Calu3 (cell line): ENCODE measurements at places on chromosomes 12 and 14.

GRCh38 chr12:52631264-52631663 is 12.9 kb upstream of the KRT73 start:
- no peak for DNase-seq

- DNase-seq = no peak
These were observed 22.0 kb downstream of the ITGA7 start for GRCh38 chr12:55685671-55686070.

DNA sequence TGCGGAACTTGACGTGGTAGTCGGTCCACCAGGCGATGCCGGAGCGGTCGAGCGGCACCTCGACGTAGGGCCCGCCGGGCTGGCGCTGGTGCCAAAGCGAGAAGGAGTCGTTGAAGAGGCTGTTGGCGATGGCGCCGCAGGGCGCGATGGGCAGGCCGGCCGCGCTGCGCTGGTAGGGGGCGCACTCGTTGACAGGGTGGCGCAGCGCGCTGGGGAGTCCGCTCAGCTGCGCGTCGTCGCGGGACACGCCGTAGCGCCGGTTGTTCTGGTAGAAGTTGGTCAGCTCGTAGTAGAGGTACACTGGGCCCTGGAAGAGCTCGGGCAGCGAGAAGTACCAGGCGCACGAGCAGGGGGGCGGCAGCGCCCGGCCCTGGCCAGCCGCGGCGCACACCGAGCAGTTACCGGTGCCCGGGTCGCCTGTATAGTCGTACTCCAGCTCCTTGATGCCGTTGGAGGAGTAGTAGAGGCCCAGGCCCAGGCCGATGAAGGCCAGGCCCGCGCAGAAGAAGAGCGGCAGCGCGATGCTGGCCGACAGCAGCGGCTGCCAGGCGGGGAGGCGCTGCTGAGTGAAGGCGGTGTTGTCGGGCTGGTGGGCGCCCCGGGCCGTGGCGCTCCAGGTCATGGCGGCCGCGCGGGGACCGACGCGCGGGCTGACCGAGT is 482 bp downstream of the TMEM30B start:
- peak; percentile 87 for DNase-seq

DNA sequence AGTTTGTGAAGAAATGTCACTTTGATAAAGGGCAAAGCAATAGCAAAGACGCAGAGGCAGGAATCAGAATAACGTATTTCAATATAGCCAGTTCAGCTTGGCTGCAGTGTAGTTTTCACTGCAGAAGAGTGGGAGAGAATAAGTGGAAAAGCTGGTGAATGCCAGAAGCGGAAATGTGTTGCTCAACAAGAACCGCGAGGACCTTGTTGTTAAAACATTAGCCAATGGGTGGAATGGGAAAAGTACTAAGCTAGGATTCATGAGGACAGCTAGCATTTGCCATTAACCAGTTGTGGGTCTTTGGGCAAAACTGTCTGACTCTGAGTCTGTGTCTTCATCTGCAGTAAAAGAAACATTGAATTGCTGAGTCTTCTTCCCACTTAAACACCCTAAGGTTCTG is 292.9 kb upstream of the GRIP1 start:
- no peak for DNase-seq

GRCh38 chr12:31645924-31646323 is 13.6 kb upstream of the ETFBKMT start:
- DNase-seq = no peak

DNA sequence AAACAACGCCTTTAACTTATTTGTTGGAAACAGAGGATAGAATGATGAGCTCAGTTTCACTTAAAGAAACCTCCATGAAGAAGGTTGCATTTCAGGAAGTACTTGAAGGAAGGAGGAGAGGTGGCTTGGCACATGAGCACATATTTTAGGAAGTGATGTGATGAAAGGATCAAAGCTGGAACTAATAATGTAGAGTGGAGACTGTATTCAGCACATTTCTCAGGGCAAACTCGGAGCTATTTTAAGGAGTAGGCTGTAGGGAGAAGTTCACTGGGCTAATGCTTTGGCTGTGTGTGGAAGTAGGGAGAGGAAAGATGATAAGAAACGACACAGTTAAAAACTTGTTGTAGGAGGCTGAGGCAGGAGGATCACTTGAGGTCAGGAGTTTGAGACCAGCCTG is 272.8 kb downstream of the AKAP6 start:
- no peak for DNase-seq

DNA sequence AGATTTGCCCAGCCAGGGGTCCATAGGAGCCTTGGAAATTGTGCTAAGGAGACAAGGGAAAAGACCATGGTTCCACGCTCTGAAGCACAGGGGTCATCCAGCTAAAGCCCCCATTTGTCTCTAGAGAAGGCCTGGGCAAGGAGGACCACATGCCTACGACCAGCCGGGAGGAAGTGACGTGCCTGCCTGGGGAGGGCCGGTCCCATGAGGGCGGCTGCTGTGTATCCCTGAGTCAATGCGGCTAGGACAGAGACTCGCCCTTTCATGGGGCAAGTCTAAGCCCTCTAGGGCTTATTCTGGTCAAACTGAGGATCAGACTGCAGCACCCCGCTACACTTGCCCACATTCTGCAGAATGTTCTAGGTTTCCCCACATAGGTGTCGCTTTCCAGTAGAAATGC is 20.6 kb upstream of the RIN3 start:
- no peak for DNase-seq

DNA sequence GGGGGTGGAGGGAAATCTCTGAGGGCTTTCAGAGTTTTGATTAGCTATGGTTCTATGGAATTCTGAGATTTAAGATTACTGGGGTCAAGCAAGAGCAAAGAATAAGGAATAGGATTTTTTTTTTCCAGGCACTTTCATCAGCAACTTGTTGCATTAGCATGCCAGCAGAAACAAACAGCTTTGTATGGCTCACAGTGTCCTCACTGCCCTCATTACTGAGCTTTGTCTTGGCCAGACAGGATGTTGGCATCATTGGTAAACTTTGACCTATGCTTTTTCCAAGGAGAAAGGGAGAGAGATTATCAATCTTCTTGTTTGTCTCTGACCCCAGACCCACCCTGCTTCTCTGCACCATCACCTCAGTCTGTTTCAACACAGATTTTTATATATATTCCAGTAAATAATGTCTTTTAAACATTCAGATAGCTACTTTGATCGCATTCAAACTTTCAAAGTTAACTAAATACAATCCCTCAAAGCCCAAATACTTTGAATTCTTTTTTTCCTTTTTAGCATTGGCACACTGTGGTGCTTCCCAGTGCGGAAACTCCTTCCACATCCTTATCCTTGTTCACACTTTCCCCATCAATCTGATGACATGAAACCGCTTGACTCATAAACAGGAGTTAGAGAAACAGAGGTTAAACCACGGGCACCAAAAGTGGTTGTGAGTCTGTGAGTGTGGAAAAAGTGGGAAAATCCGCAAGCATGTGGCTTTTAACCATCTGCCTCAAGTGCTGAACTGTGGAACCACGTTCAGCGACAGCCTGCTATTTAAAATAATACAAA is 282.2 kb upstream of the FAR2 start:
- DNase-seq = no peak

GRCh38 chr14:106287506-106287905 is 761.1 kb downstream of the TMEM121 start:
- DNase-seq = no peak

- no peak for DNase-seq
These were observed 38.7 kb upstream of the DUSP6 start for GRCh38 chr12:89390802-89391673.

DNA sequence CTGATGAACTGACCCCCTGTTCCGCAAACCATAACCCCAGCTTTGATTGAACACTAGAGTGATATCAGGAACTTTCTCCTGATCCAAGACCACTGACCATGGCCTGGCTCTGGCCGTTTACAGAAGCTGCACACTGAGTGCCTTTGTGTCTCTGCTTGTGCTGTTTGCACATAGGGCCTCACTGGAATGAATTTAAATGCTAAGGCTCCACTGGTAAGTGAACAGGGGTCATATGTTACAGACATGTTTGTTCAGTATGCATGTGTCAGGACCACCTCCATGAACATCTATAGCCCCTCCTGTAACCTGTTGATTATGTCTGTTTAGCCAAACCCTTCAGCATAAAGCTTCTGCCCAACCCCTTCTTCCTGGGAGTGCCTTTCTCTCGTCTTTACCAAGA is 1239.8 kb downstream of the TMEM121 start:
- no peak for DNase-seq

- DNase-seq = peak; percentile 11
These were observed at the start of gene RNU6-7 for GRCh38 chr14:32201816-32202490. TSS of gene RNU6-7 (plus strand) at chr14:32202045.

DNA sequence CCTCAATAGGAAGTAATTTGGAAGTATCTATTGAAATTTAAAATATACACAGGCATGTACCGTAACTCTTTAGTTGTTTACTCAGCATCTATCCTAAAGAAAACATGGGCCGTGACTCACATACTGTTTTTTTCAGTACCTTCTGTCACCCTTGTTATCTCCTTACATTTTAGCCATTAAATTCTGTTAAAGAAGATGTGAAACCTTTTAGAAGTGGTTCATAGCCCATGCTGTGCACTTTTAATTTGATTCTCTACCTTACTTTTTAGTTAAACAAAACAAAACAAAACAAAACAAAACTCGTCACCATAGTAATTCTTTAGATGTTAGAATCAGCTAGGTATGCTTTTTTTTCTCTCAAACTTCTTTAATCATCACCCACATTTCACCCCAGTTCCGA is 494.4 kb upstream of the RGS6 start:
- DNase-seq = no peak

GRCh38 chr14:52286661-52287649 is 19.5 kb downstream of the PTGDR start:
- DNase-seq = no peak

DNA sequence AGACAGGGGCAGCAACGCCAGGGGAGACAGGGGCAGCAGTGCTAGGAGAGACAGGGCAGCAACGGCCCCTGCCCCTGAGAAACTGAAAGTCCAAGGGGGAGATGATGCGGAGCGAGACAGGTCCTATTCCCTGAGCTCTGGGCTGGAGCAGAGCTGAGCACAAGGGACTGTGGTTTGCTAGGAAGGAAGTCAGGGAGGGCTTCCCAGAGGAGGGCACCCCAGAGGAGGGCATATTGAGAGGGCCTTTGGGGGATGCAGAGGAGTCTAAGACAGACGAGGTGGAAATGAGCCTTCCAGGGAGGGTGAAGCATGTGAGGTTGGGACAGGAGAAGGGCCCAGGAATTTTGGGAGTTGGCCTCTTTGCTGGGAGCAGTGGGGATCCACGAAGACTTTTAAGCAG is 52.1 kb upstream of the BEGAIN start:
- DNase-seq = no peak

DNA sequence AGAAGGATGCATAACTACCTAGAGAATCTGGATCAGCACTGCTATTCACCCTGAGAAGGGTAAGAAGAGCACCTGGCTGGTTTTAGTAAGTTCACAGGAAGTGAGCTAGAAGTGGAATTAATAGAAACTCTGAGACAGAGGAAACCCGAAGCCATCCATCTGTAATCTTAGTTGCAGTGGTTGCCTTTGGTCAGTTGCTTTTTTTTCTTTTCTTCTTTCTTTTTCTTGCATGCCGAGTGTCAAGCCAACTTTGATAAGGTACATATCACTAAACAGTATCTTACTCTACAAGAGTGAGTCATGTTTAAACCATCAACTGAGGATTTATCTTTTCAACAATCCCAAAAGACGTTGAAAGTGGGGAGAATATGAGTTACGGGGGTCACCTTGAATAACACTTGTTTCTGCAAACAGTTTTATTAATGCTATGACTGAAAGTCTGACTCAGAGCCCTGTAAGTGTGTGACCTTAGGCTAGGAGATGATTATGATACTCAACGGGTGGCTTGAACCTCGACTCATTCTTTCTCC is 26.7 kb downstream of the C12orf75 start:
- no peak for DNase-seq

DNA sequence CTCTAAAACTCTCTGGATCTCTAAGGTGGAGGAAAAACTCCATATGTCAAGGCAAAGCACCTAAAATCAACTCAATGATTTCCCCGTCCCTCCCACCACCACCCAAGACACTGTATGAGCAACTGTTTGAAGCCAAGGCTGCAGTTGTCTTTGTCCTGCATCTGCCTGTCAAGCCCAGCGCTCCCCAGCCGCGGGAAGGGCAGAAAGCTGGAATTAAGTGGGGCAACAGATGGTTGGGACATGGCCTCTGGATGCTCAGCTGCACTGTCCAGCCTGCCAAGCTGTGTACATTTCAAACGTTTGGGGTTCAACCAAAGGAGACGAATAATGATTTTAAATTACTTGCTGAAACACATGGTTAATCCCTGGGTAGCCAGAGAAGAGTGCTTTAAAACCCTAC is 42.2 kb upstream of the PTGR2 start:
- DNase-seq = no peak

DNA sequence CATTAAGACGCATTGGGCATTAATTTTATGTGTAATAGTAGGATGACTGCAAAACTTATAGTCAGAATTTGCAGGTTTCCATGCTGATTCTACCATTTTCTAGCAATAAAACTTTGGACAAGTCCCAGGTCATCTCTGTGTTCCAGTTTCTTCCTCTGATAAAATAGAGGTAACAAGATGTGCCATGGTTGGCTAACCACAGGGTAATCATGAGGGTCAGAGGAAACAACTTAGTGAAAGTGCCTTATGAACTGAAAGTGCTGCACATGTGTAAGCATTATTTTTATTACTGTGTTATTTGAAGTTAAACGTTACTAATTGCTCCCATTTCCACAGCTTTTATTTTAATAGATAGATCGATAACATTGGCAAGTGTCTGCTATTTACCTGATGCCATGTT is 21.1 kb downstream of the SMCO2 start:
- DNase-seq = no peak

DNA sequence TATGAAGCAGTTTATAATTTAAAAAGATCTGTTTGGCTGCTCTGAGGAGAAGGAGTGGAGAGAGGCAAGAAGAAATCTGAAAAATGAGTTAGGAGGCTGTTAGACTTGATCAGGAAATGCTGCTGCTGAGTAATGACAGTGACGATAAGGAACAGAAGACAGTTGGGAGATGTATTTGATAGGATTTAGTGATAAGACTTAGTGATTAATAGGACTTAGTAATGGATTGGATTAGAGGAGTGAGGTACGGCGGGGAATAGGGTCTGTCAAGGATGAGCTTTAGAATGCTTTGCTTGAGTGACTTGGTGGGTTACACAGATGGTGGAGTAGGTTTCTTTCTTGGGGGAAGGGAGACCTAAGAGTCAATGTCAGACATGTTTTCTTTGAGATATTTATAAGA is 31.7 kb downstream of the UNC79 start:
- DNase-seq = no peak

GRCh38 chr14:38197784-38198335 is 9.8 kb upstream of the SSTR1 start:
- no peak for DNase-seq

- no peak for DNase-seq
These were observed 18.2 kb upstream of the IRF2BPL start for GRCh38 chr14:77046721-77047120.
